ENCODE measurements at places on chromosomes 3 and 15.

- no peak for DNase-seq
These were observed 1.3 kb downstream of the SLC28A2 start for GRCh38 chr15:45253330-45253729.

GRCh38 chr3:126858887-126859286 is 124.0 kb upstream of the PLXNA1 start:
- DNase-seq: no peak

DNA sequence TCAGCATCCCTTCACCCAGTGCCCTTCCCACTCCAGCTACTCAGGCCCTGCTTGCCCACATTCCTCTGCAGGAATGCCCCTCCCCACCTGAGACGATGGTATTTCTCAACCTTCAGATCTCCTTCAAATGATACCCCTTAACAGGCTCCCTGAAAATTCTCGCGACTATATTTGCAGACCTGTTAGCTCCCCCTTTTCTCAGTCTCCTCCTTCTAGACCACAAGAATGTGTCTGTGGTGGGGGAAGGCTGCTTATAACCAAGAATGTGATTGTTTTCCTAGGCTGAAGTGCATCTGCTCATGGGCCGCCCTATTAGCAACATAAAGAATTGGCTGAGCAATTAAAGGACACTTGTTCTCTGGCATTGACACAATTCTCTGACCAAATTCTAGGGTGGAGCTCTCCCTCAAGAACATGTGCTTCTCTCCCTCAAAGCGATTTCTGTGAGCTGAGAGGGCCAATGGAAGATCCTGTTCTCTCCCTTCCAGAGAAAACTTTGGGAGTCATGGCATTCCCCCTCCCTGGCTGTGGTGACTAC is 19.1 kb upstream of the LIMD1 start:
- no peak for DNase-seq

DNA sequence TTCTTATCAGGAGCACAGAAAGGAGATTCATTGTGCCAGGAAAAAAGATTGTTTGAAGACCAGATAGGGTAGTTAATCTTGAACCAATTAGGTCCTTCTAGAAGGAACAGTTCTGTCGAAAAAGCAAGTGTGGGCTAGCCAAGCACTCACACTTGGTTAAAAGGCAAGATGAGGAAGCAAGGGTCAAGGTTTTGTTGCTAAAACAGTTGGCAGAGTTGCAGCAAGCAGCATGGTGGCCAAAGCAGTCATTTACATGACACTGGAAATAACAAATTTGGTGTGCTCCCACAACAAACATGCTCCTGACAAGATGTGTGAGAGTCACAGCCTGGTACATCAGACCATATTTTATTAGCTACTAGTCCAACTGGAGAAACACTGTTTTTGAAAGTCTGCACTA is 228.0 kb upstream of the CFAP20DC start:
- DNase-seq: no peak

DNA sequence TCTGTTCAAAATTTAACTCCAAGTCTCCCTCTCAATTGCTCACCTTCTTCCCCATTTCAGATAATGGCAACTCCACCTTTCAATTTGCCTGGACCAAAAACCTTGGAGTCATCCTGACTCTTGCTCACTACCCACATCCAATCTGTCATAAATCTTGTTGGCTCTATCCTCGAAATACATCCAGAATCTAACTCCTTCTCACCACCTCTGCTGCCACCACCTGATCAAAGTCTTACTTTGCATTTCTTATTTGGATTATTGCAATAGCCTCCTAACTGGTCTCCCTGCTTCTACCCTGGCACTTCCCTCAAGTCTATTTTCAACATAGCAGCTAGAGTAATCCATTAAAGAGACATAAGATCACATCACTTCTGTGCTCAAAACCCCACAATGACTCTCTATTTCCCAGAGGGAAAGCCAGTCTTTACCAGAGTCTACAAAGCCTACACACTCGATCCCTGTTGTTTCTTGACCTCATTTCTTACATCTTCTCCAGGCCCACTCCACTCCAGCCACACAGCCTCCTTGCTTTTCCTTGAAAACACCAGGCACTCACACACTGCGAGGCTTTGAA is 86.6 kb downstream of the GPR156 start:
- DNase-seq: no peak

DNA sequence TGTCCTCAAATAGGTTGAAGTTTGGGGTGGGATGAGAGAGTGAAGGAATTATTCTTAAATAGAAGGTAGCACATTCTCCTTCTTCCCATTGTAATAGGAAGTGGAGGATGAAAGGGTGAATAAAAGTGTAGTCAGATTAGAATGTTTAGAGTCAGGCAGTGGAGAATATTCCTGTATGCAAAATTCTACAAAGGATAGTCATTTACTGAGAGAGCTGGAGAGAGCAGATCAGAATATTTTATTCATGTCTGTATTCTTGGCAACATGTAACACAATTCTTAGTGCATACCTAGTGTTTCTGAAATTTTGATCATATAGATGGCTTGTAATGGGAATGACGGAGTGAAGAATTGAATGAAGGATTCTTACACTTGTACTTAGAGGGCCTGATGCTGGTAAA is 139.1 kb downstream of the LSAMP start:
- no peak for DNase-seq

DNA sequence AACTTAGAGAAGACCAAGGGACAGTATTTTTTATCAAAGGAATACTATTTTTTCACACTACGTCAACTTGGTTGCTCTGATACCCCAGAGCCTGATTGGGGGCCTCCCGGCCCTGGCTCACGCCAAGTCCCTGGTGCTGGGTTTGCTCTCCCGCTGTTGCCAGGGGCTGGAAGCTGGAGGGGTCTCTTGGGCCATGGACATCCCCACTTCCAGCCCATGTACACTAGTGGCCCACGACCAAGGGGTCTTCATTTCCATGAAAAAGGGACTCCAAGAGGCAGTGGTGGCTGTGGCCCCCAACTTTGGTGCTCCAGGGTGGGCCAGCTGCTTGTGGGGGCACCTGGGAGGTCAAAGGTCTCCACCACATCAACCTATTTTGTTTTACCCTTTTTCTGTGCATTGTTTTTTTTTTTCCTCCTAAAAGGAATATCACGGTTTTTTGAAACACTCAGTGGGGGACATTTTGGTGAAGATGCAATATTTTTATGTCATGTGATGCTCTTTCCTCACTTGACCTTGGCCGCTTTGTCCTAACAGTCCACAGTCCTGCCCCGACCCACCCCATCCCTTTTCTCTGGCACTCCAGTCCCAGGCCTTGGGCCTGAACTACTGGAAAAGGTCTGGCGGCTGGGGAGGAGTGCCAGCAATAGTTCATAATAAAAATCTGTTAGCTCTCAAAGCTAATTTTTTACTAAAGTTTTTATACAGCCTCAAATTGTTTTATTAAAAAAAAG is 20.3 kb upstream of the BSN start:
- no peak for DNase-seq

- DNase-seq: no peak
These were observed 16.6 kb upstream of the OSBPL11 start for GRCh38 chr3:125611908-125612307.

- no peak for DNase-seq
These were observed 13.2 kb upstream of the SLC7A14 start for GRCh38 chr3:170599091-170599490.

All from GM12891 (cell line).